Myocyte (in vitro differentiated cells): ENCODE measurements at places on chromosomes 1 and 21. TPM values are rescaled to one million over a fixed set of nuclear protein-coding genes. Genes with fewer than 3 reads are reported as not detected.

- no peak for DNase-seq
Measured at GRCh38 chr1:18058206-18058921, 49.2 kb upstream of the IGSF21 start.

DNA sequence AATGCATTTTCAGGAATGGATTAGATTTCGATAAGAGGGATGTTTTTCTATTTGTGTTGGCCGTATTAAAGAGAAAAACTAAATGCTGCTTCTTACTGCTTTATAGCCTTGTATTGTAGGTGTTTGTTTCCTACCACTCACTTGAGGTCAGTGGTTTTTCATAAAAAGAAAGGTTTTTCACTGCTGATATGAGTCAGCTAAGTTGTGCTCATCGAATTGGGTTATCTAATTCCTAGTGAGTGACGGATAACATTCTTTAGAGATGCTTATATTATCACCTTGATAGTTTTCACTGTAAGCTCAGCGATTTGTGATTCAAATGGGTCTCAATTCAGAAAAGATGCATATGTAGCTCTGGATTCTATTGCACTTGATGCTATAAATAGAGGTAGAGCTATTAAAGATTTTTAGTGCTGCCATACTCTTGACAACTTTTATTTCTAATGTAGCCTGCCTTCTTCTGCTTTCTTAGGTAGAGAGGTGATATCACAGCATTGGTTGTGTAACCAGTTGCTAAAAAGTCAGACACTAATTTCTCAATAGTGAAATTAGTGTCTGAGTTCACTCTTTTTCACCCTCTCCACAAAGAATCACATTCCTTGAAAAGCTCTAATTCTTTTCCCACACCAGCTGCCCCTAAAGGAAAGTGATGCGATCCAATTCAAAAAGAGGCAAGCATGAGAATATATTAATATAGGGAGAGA lies 180.0 kb downstream of the RASAL2 start:
- no peak for DNase-seq

DNA sequence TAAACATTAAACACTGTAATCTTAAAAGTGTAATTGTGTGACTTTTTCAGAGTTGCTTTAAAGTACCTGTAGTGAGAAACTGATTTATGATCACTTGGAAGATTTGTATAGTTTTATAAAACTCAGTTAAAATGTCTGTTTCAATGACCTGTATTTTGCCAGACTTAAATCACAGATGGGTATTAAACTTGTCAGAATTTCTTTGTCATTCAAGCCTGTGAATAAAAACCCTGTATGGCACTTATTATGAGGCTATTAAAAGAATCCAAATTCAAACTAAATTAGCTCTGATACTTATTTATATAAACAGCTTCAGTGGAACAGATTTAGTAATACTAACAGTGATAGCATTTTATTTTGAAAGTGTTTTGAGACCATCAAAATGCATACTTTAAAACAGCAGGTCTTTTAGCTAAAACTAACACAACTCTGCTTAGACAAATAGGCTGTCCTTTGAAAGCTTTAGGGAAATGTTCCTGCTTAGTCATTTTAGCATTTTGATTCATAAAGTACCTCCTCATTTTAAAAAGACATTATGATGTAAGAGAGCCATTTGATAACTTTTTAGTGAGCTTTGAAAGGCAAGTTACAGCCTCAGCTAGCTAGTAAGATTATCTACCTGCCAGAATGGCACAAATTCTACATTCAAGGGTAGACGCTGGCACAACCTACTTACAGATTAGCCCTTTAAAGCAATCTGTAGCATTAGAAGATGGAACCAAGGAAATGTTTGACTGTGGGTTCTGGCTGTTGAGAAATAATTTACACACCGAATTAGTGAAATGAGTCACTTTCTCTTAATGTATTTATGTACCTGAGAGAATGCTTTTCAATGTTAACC lies 9.4 kb downstream of the SOD1 start:
- no peak for DNase-seq

DNA sequence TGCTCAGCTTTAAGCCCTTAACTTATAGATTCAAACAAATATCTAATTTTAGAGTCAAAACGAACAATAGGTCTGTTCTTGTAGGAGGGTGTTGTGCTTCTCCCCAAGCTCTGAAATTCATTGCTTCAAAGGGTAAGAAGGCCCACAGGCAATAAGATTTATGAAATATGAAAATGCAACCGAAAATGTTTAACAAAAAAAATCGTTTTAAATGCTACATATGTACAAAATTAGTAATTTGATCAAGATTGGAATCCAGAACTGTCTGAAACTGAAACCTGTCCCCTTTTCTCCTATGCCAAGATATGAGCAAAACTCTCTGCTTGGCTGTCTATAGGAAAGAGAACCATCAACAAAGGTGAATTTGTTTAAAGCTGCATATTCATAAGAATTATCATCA lies 534.3 kb downstream of the PLPP3 start:
- no peak for DNase-seq

DNA sequence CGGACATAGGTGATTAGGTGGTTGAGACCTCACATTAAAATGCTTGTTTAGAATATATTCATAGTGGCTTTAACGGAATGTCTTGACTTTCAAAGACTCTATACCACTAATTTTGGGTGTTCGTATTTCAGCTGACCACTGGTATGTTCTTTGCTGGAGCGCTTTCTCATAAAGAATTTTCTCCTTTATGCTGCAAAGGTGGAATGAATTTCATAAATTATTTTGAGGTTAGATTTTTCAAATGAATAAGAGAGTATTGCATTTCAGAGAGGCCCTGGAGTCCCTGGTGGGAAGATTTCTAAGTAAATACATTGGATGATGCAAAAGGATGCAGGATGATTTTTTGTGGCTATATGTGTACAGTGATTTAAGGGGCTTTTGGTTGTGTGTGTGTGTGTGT lies 55.8 kb downstream of the HUNK start:
- DNase-seq = no peak

DNA sequence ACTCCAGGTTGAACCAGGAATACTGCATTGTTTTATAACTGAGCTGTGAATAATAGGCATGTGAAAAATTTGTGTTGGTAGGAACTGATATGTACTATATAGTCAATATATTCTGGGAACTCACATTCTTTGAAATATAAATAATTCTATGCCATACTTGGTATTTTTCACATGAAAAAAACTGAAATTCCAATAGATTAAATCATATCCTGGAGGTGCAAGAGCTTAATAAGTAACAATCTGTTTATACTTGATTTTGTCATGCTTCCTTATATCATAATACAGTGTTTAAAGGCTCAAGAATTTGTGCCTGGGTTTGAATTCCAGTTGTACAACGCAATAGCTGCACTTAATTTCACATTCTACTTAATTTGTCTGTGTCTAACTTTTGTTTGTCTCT lies 387.0 kb downstream of the USP25 start:
- no peak for DNase-seq

- no peak for DNase-seq
Measured at GRCh38 chr1:3821004-3821403, 24.7 kb upstream of the LRRC47 start.

RBP7 gene
- not detected in 2 replicates for total RNA-seq
